ENCODE measurements at places on chromosomes 13 and 19. TPM values are rescaled to one million over a fixed set of nuclear protein-coding genes. Genes with fewer than 3 reads are reported as not detected.

DNA sequence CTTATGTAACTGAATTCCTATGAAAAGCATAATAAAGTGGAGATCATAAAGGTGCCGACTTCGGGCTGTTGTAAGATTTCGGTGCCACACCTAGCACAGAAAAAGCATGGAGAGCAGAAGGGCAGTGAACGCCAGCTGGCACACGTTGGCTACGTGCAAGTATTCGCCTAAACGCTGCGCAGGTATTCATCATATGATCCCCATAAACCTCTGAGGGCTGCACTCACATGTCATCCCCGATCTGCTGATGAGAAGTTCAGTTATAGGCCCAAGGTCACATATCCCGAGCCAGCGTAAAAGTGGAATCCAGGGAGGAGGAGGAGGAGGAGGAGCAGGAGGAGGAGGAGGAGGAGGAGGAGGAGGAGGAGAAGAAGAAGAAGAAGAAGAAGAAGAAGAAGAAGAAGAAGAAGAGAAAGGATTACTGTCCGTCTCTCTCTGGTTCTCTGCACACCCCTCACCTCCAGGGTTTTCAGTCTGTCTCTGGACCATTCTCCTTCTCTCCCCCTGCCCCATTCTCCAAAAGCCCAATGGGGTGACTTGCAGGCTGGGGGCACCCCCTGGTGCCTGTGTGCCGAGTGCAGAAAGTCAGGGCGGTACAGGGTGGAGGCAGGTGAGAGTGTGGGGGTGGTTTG lies 18.6 kb upstream of the CYP2S1 start:
- no peak for DNase-seq

GRCh38 chr19:19997656-19998268 lies 41.5 kb downstream of the ZNF682 start:
- DNase-seq: peak; percentile 2

DNA sequence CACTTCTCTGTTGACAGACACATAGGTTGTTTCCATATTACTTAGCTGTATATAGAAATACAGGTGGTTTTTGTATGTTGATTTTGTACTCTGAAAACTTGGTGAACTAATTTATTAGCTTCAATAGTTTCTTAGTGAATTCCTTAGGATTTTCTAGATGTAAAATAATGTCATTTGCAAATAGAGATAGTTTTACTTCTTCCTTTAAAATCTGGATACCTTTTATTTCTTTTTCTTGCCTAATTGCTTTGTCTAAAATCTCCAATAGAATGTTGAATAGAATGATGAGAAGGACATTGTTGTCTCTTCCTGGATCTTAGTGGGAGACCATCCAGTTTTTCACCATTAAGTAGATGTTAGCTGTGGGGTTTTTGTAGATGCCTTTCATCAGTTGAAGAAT lies 18.7 kb downstream of the RB1 start:
- DNase-seq: no peak

DNA sequence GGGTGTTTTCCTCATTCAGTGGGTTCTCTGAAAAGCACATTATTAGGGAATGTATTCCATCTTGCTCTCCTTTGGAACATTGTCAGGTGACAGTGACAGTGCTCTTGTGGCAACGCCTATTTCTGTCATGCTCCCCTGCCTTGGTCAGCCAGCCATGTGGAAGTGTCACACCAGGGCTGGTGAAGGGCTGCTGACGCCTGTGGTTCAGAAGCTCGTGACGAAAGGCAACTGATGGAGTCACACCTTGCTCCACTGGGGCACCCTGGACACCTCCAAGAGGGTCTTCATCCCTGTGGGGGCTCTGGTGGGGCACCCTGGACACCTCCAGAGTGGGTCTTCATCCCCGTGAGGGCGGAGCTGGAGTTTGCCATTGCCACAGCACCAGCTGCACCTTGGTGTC lies 68.9 kb upstream of the GPR183 start:
- no peak for DNase-seq

- no peak for DNase-seq
Observed at GRCh38 chr19:33199441-33200265, 5.5 kb downstream of the LRP3 start.

MAB21L1 gene
- polyA plus RNA-seq: 0.34 TPM

LILRA6 gene
- 3.9 TPM for polyA plus RNA-seq

GRCh38 chr19:38213911-38214625 lies 10.0 kb downstream of the DPF1 start:
- no peak for DNase-seq

LILRB5 gene
- polyA plus RNA-seq: 8.3 TPM

DNA sequence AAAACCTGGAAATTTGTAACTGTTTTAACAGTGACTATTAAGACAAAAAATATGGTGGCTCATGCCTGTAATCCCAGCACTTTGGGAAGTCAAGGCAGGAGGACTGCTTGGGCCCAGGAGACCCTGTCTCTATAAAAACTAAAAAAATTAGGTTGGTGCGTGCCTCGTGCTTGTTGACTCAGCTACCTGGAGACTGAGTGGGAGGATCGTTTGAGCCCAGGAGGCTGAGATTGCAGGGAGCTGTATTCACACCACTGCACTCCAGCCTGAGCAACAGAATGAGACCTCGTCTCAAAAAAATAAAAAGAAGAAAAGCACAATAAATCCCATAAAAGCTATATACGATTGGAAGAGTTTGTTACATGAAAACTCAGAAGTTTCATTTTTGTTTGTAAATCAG lies 23.7 kb downstream of the KLF5 start:
- DNase-seq: no peak

SNRPA gene
- 58.4 TPM for polyA plus RNA-seq

GRCh38 chr13:23859904-23860303 lies 29.3 kb downstream of the MIPEP start:
- no peak for DNase-seq

- DNase-seq: no peak
Observed at GRCh38 chr19:31296741-31297390, 52.4 kb downstream of the TSHZ3 start.

DEDD2 gene
- polyA plus RNA-seq: 36.9 TPM

DNA sequence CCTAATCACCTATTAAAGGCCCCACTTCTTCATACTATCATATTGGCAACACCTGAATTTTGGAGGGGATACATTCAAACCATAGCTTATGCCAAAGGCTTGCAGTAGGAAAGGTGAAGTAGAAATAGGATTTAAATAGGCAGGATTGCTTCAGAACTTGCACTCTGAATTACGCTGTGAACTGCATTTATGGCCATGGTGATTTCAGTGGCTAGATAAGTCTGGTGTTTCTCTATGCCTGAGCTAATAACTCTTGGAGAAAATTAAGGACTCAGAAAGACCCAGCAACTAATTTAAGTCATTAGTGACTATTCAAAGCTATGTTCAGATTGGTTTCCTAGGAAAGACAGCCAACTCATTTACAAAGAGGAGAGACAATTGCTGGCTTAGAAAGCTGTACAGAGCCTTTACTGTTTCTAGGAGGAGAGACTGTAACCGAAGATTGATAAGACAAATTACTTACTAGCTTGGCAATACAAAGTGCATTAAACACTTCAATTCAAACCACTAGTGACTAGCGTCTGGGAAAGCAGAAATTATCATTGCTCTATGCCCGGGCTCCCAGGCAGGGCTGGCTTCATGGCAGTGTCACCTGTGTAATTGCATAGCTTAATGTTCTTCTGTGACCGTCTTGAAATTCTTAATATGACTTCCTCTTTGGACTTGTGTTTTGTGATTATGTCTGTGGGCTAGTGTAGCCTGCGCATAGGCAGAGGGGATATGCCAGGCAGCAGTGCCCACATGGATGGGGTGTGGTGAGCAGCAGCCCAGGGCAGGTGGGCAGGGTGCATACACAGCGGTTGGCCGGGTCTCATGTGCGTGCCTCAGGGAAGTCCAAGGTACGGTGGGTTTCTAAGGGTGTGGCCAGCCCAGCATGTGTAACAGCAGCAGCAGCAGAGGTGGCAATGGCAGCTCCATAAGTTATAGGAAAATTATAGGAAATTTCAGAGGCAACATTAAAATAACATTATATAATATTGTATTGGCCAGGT lies 60.1 kb downstream of the KL start:
- no peak for DNase-seq

SIGLEC9 gene
- polyA plus RNA-seq: 6.8 TPM

F10 gene
- polyA plus RNA-seq: 1.4 TPM

LENG9 gene
- polyA plus RNA-seq: 2.2 TPM

GRCh38 chr19:50722201-50723013 lies 757 bp upstream of the CLEC11A start:
- no peak for DNase-seq

PEX11G gene
- 4.8 TPM for polyA plus RNA-seq

NCR1 gene
- 0.46 TPM for polyA plus RNA-seq

GRCh38 chr13:21033856-21034602 lies 27.4 kb downstream of the LATS2 start:
- DNase-seq: no peak

GRCh38 chr13:104473936-104474335 lies 1407.7 kb upstream of the SLC10A2 start:
- no peak for DNase-seq

GRCh38 chr19:55383279-55384130 lies 587 bp downstream of the TMEM238 start:
- no peak for DNase-seq

DNA sequence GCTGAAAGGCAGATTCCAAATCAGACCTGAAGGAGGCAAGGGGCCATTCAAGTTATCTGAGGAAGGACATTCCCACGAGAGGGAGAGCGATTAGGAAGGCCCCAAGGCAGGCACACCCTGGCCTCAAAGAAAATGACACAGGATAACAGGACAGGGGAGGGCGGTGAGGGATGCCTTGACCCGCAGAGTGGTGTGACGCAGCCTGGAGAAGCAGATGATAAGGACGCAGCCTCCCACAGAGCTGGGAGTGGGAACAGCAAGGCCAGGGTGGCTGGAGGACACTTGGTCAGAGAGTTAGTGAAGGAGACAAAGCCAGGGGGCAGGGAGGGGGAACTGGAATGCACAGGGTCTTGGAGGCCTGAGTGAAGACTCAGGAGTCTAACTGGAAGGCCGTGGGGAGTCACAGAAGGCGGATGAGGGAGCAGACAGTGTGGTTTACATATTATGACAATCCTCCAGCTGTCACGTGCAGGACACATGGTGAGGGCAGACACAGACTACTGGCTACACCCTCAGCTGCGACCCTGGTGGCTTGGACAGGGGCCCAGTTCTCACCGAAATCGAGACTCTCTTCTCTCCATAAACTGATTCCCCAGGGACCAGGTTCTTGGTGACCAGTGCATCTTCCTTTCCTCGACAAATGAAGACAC lies 5.8 kb upstream of the DYRK1B start:
- no peak for DNase-seq

DNA sequence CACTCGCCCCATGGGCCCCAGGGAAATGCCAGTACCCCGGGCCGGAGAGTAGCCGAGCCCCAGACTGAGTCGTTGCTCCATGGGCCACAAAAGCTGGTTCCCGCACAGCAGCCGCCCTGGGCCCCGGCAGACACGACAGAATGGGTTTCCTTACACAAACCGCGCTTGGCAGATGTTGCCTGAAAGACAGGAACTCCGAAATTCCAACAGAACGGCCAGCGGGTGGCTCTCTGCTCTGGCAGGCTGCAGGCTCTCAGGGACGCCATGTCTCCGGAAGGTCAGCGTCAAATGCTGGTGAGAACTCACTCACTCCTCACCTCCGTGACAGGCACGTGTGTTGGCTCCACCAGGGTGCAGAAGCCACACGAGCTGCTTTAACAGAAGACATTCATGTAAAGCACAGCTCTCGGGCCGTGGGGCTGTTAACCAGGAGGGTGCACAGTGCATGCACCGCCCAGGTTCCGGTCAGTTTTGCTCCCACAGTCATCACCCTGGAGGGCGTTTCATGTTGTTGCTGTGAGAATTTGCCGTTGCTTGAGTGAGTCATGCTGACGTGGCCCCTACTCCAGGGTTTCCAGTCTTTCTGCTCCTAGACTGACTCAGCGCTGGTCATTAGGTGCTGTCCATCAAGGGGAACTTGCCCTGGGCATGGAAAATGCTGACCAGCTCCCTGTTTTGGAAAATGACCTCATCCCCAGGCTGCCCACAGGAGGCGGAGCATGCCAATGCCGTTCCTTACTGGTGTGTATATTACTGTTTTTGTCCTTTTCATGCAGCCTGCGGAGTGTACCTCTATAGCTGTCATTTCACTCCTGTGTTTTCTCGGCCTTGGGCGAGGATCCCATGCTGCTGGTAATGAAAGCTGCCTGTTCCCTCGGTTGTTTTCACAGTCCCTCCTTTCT lies 44.8 kb downstream of the ANKRD10 start:
- DNase-seq: no peak

- no peak for DNase-seq
Observed at GRCh38 chr13:53126841-53127245, 98.2 kb downstream of the OLFM4 start.

RFPL4A gene
- 0.23 TPM for polyA plus RNA-seq

SHANK1 gene
- 0.39 TPM for polyA plus RNA-seq

DNA sequence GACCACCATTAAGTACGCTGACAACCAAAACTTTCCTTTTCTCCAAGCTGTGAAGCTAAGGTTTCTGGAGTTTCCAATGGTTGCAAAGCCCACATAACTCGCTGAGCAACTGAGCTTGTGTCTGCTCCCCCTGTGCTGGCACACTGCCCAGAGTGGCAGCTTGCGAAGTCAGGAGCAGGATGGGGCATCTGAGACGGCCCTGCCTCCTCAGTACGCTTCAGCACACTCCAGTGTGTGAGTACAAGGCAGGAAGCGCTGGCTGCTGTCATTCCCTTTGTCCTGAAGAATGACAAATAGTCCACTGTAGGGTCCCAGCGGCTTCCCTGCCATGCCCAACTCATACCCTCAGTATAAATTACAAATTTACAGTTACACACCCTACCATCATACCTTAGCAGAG lies 51.5 kb downstream of the SKA3 start:
- DNase-seq: no peak

LRRC63 gene
- 0.46 TPM for polyA plus RNA-seq

DNA sequence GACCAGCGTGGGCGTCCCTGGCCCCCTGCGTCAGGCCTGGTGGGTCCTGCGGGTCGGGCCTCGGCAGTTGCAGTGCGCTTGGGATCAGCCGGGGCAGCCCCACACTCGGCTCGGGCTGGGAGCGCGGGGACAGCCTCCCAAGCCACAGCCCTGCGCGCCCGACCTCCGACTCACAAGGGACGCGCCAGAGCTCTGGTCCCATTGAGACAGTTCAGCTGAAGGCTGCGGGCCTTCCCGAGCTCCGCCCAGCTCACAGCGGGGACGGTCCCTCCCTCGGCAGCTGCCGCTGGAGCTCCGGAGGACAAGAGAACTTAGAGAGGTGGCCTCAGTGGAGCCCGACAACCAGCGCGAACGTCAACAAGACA lies 45.7 kb upstream of the ZNF730 start:
- DNase-seq: no peak

DNA sequence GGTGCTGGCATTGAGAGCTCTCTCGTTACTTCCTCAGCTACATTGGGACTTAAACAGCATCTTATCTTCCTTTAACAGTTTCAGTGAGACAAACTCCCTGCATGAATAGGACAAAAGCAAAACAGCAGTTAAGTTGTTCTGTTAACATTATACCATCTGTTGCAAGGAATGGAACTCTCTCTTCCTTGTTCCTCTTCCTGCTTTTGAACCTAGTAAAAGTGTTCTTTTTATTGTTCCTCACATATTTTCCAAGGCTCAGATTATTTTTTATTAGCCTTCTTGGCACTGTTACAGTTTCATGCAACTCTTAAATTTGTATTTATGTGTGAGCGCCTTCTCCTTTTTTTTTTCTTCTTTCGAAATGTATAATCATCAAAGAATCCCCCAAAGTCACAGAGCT lies 202.6 kb upstream of the UFM1 start:
- no peak for DNase-seq

Data from thymus (tissue), 14 donors.